ENCODE measurements at places on chromosomes 16 and 17.

GRCh38 chr17:71011391-71011790, 842.1 kb downstream of the KCNJ2 start:
- no peak for DNase-seq

GRCh38 chr16:1982991-1983543, 926 bp upstream of the GFER start:
- DNase-seq = no peak

- DNase-seq = no peak
Measured at GRCh38 chr16:83433201-83433600, 374.6 kb upstream of the HSBP1 start.

GRCh38 chr16:35102780-35103403, 1643.5 kb downstream of the TP53TG3F start:
- DNase-seq = no peak

DNA sequence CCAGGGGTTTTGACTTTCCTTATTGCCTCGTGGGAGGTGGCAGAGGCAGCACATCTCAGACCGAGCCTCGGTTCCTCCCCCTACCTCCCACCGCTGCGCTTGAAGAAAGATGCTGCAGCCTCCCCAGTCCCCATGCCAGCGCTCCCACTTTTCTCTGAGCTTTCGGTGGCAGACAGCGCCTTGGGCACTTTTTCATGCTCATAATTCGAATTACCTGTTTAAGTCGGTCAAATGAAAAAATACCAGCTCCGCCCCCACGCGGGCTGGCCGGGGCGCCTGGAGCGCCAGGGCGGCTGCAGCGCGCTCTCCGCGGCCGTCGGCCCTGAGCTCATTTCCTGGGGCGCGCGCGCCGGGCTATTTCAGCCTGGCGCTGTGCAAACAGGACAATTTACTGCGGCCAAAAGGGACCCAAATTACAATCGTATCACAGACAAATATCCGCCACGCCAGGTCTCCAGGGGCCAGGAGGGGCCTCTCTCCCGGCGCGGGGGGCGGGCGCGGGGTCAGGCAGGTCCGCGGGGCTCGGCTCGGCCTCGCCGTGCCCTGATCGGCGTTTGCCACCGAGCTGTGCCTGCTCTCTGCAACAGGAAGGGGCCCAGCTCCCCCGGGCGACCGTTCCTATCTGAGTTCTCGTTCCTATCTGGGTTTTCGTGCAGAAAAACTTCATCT, 45.0 kb downstream of the SOST start:
- no peak for DNase-seq

All from NCI-H1048 (cell line).